ENCODE measurements at places on chromosomes 7 and 10. TPM values are rescaled to one million over a fixed set of nuclear protein-coding genes. Genes with fewer than 3 reads are reported as not detected.

DNA sequence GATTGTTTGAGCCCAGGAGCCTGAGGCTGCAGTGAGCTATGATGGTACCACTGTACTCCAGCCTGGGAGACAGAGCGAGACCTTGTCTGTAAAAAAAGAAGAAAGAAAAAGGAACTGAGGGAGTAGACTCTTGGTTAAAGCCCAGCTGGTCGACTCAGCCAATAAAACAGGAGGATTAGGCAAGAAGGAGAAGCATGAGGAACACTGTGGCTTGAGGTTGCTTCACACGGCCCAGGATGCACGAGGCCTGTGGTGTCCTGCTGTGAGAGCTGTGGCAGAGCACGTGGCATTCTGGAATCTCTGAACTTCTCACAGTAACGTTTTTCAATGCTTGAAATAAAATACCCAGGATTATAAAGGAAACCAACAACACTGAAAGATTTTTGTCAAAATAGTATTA lies 93.3 kb downstream of the CUL2 start:
- DNase-seq, result no peak

The OR6B1 gene
- total RNA-seq, result not detected

DNA sequence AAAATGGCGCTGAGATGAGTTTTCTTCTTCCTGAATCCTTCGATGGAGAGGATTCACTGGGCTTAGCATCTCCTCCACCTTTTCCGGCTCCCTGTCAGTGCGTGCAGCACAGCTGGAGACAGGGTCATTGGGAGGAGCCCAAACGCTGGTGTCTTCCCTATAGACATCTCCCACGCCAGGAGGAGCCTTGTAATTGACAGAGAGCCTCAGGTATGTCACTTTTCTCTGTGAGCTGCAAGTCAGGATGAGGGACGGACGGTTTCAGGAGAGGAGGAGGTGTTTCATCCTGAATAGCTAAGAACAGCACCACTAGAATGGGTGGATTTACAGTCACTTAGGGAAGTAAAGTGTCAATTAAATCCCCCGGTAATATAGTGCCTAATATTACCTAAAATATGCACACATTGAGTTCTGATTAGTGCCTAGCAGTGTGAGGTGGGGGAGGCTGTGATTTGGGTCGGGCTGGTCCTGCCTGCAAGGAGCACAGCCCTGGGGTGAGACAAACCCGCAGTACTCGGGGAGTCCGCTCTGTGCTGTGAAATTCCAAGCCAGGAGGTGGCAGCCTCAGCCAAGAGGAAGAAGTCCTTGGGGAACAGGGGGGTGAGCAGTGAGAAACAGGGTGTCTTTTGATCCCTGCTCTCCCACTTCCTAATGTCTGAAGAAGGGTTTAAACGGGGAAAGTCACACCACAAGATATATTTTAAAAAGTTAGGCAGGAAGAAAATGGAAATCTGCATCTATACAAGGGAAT lies 28.2 kb downstream of the IL15RA start:
- peak; percentile 63 for DNase-seq

- no peak for DNase-seq
Measured at GRCh38 chr10:75586814-75587213, 155.4 kb downstream of the LRMDA start.

GRCh38 chr7:159104188-159104920 lies 40.3 kb downstream of the VIPR2 start:
- DNase-seq, result no peak

GRCh38 chr7:155574556-155575290 lies 28.4 kb upstream of the CNPY1 start:
- no peak for DNase-seq

Data from Calu3 (cell line).